ENCODE measurements at places on chromosomes 2 and 18. TPM values are rescaled to one million over a fixed set of nuclear protein-coding genes. Genes with fewer than 3 reads are reported as not detected.
A peak's percentile ranks its signal among the peaks of the same experiment; 100 is the strongest.

Gene CAVIN2
- 4.8 TPM for total RNA-seq

Gene ANKRD23
- total RNA-seq = 2.0 TPM

Gene UBE2E3
- total RNA-seq = 211 TPM

Gene ABCG5
- total RNA-seq = 3.8 TPM

DNA sequence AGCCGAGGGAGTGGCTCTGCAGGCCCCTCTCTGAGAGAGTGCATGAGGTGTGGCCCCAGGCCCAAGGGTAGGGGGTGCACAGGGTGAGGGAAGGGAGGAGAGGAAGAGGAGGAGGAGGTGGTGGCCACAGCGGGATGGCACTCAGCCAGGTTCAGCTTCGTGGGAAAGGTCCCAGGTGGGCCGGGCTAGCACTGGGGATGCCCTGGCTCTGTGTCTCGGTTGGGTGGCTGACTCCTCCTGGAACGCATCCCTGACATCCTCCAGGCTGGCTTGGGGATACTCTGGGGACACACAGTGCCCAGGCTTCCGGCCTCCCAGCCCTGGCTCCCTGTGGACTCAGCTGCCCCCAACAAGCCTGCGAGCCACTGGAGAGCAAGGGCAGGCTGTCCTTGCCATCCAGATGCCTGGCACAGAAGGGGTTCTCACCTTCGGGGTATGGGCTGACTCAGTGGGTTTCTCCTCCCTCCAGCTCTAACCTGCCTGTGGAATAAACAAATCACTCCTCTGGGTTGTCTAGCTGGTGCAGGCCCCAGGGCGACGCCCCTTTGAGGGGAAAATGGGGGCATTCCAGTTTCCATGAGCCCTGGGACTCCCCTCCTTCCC is 582 bp upstream of the ZAP70 start:
- DNase-seq = no peak

DNA sequence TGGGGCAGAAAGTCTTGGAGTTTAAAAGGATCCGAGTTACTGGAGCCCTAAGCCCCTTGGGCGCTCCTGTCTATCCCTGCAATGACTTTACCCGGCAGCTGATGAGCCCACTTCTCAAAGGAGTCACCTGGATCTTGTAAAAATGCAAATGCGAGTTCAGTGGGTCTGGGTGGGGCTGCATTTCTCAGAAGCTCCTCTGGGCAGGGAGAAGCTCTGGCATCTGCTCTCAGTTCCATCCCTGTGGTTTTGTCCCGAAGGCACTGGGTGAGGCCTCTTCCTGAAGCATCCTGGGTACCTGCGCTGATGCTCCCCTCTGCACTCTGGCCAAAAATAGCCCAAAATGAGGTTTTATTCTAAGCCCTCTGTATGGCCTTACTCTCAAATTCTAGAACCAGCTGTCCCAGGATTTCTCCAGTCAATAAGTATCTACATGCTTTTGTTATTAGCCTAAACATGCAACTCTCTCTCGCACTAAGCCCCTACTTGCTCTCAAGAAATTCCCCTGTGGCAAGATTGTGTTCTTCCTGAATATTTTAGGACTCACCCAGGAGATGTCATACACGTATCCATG is 167.8 kb upstream of the APCDD1 start:
- DNase-seq = no peak

- DNase-seq = peak; percentile 49
Measured at GRCh38 chr2:84888401-84889276, 7.8 kb upstream of the TRABD2A start.

DNA sequence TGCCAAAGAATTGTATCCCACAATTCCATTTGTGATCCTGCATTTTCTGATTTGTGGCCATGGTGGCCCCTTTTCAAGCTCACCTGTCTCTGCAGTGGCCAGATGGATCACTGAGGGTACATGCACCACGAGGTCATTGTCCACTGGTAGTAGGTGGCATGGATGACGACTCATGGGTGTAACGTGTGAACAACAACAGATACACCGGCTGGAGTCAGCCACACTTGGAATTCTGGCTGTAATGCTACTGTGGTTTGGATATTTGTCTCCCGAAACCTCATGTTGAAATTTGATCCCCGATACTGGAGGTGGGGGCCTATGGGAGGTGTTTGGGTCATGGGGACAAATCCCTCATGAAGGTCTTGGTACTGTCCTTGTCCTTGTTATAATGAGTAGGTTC is 102.2 kb upstream of the TAF1B start:
- no peak for DNase-seq

DNA sequence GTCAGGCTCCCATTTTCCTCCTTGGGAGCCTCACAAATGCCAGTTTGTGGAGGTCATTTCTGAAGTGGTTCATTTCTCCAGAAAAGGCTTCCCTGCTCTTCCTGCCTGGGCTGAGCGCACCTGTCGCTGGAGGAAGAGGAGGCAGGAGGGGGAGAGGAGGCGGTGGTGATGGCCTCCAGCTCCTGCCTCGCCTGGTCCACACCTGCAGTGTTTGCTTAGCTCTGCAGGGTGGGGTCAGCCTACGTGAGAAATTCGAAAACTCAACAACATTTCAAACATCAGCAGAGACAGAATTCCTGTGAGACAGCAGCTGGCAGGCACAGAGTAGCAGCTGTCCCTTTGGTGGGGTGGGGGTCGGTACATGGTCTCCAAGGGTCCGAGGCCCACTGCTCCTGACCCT is 7.9 kb downstream of the IMPA2 start:
- DNase-seq = no peak

GRCh38 chr18:27762054-27762453 is 414.9 kb downstream of the CDH2 start:
- DNase-seq = no peak

Data from hepatocyte (in vitro differentiated cells).